ENCODE measurements at places on chromosomes 7 and 10. TPM values are rescaled to one million over a fixed set of nuclear protein-coding genes. Genes with fewer than 3 reads are reported as not detected.

Gene STK31
- 0.18 TPM for total RNA-seq

Gene HOXA11
- not detected for total RNA-seq

Gene AGAP5
- 7.1 TPM for total RNA-seq

Gene FEZF1
- total RNA-seq, result not detected

Gene SH2D4B
- total RNA-seq, result not detected

Gene TNKS2
- total RNA-seq, result 32.0 TPM

Gene PLAU
- total RNA-seq, result 0.16 TPM

Gene IFIT1
- 6.5 TPM for total RNA-seq

Gene SFTPA2
- not detected for total RNA-seq

Gene CFTR
- total RNA-seq, result not detected

Gene SOSTDC1
- not detected for total RNA-seq

Gene RADIL
- total RNA-seq, result 0.69 TPM

Gene CPXM2
- not detected for total RNA-seq

Gene CDK1
- total RNA-seq, result 138 TPM

Gene GNG11
- total RNA-seq, result not detected

Gene MYOZ1
- not detected for total RNA-seq

Gene MACROH2A2
- total RNA-seq, result 4.2 TPM

Gene DNAH11
- total RNA-seq, result 4.3 TPM

Gene ZNF277
- 21.4 TPM for total RNA-seq

Gene CABCOCO1
- total RNA-seq, result not detected

Gene PDE6C
- not detected for total RNA-seq

Gene SPACDR
- total RNA-seq, result 3.5 TPM

Gene SCD
- total RNA-seq, result 206 TPM

Gene ERVW-1
- not detected for total RNA-seq

Gene NPC1L1
- 0.04 TPM for total RNA-seq

Data from activated CD4-positive, alpha-beta T cell treated with anti-CD3 and anti-CD28 coated beads for 36 hours (primary cell).